ENCODE measurements at places on chromosomes 1 and 21.
A peak's percentile ranks its signal among the peaks of the same experiment; 100 is the strongest.

DNA sequence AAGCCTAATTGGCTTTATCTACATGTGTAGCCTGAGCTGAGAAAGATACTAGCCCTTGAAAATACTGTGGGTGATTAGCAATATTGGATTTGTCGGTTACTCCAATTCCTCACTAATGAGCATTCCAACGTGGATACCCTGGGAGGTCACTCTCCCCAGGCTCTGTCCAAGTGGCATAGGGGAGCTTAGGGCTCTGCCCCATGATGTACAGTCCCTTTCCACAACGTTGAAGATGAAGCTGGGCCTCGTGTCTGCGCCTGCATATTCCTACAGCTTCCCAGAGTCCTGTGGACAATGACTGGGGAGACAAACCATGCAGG, 2.6 kb downstream of the RCC1 start:
- peak overlapping the region; percentile 77 for H3K27ac ChIP-seq
- no peak for DNase-seq
- no peaks in the 10 kb centered on the region for H3K27me3 ChIP-seq
- H3K4me3 ChIP-seq = peak overlapping the region; percentile 79

GRCh38 chr1:54177726-54178125, 22.1 kb downstream of the CYB5RL start:
- H3K4me3 ChIP-seq = no peak overlapping the region
- H3K4me1 ChIP-seq = no peaks in the 10 kb centered on the region
- no peaks in the 10 kb centered on the region for H3K27me3 ChIP-seq
- H3K36me3 ChIP-seq = peaks cover 12% of the 10 kb centered on the region
- no peak overlapping the region for H3K27ac ChIP-seq
- no peak for DNase-seq

- H3K27ac ChIP-seq = no peak overlapping the region
- H3K4me3 ChIP-seq = no peak overlapping the region
- no peaks in the 10 kb centered on the region for H3K27me3 ChIP-seq
- no peaks in the 10 kb centered on the region for H3K4me1 ChIP-seq
- no peak for DNase-seq
- no peaks in the 10 kb centered on the region for H3K36me3 ChIP-seq
Observed at GRCh38 chr1:224825525-224826000, 103.9 kb upstream of the DNAH14 start.

- peak overlapping the region; percentile 95 for H3K27ac ChIP-seq
- H3K4me3 ChIP-seq = no peak overlapping the region
- H3K36me3 ChIP-seq = no peaks in the 10 kb centered on the region
- H3K4me1 ChIP-seq = peaks cover 52% of the 10 kb centered on the region
- DNase-seq = no peak
- H3K27me3 ChIP-seq = no peaks in the 10 kb centered on the region
Observed at GRCh38 chr1:94095112-94095637, 25.8 kb downstream of the ABCA4 start.

GRCh38 chr1:239386453-239387303, at the start of gene CHRM3:
Gene CHRM3, plus strand, starts transcription at chr1:239386568. Its CDS starts 520,884 bp downstream, at chr1:239907452.
- DNase-seq = no peak
- no peaks in the 10 kb centered on the region for H3K4me1 ChIP-seq
- H3K27me3 ChIP-seq = no peaks in the 10 kb centered on the region
- no peak within 1 kb of the TSS for H3K27ac ChIP-seq

- no peaks in the 10 kb centered on the region for H3K27me3 ChIP-seq
- peaks cover 14% of the 10 kb centered on the region for H3K36me3 ChIP-seq
- peaks cover 31% of the 10 kb centered on the region for H3K4me1 ChIP-seq
Observed at GRCh38 chr1:9942939-9943788, at the start of the genes LZIC and NMNAT1. Gene LZIC, minus strand, starts transcription at chr1:9943391. Its CDS starts 6,772 bp downstream, at chr1:9936619. Gene NMNAT1, plus strand, starts transcription at chr1:9943475. Its CDS starts 28,599 bp downstream, at chr1:9972074.

GRCh38 chr21:35050348-35051286, 1.5 kb upstream of the RUNX1 start:
- DNase-seq = no peak
- H3K4me1 ChIP-seq = peaks cover 55% of the 10 kb centered on the region
- peaks cover 19% of the 10 kb centered on the region for H3K36me3 ChIP-seq
- H3K4me3 ChIP-seq = peak overlapping the region; percentile 79
- peak overlapping the region; percentile 95 for H3K27ac ChIP-seq

- no peak overlapping the region for H3K4me3 ChIP-seq
- no peaks in the 10 kb centered on the region for H3K36me3 ChIP-seq
- no peak overlapping the region for H3K27ac ChIP-seq
- no peak for DNase-seq
- H3K4me1 ChIP-seq = peaks cover 50% of the 10 kb centered on the region
- H3K27me3 ChIP-seq = no peaks in the 10 kb centered on the region
Observed at GRCh38 chr1:203275656-203276272, 29.6 kb upstream of the BTG2 start.

DNA sequence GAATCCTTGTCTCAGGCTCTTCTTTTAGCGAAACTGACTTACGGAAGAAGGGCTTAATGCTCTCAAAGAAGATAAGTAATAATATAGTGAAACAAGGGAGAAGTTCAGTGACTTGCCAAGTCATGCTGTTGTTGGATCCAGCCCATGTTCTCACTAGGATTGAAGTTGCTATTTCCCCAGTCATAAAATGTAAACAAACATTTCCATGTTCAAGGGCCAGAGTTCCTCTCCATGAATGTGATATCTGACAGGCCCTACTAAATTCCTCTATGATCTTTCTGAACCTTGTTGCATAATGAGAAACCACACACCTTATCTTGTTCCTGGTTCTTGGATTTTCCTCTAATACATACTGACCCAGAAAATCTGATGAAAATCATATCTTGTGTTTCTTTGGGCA, 876.5 kb upstream of the B3GALT2 start:
- DNase-seq = no peak
- no peaks in the 10 kb centered on the region for H3K4me1 ChIP-seq
- H3K27me3 ChIP-seq = no peaks in the 10 kb centered on the region
- H3K27ac ChIP-seq = no peak overlapping the region
- H3K36me3 ChIP-seq = no peaks in the 10 kb centered on the region
- H3K4me3 ChIP-seq = no peak overlapping the region

DNA sequence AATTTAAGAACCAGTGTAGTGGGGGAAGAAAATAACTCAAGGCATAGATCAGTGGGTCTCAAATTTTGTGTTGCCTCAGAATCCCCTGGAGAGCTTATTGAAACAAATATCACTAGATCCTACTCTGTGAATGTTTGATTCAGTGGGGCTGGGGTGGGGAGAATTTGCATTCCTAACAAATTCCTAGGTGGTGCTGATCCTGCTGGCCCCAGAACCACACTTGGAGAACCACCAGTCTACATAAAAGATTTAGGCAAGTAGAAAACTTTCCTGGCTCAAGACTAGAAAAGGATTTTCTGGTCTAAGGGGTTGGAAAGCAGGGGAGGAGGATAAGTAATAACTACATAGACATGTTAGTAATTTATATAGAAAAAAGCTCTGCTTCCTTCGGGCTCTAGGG, 34.1 kb upstream of the C1orf21 start:
- H3K27me3 ChIP-seq = no peaks in the 10 kb centered on the region
- H3K27ac ChIP-seq = no peak overlapping the region
- no peak overlapping the region for H3K4me3 ChIP-seq

DNA sequence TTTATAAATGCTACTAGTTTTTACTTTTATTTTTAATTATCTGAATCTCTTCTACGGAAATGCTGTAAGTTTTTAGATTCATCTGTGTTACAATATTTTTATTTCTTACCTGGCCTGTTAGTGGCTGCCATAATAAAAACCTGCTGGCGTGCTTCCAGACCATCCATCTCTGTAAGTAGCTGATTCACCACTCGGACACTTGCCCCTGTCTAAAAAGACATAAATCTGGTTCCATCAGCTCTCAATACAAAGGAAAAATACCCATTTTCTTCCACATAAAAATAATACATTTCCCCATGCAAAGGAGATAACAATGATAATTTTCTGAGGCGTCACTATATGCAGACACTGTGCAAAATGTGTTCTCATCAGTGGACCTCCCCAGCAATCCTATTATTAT, 62.0 kb downstream of the NVL start:
- DNase-seq = no peak
- H3K27ac ChIP-seq = no peak overlapping the region
- no peaks in the 10 kb centered on the region for H3K4me1 ChIP-seq
- no peaks in the 10 kb centered on the region for H3K27me3 ChIP-seq
- no peak overlapping the region for H3K4me3 ChIP-seq

DNA sequence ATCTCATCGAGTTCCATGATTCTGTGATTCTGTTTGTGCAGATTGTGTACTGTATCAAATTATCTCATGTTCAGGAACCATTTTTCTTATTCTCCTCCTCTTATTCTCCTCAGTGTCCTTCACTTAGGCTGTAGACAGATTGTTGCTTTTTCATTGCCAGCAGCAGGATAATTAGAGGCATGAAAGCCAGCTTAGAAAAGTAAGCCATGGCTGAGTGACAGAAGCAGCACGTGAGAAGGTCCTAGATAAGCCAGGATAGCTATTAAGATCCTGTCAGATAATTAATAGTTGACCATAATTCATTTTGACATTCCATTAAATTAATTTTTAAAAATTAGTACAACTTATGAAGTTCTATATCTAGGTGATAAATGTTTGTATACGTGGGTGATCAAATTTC, 60.8 kb upstream of the PRKACB start:
- peaks cover 6% of the 10 kb centered on the region for H3K36me3 ChIP-seq
- H3K4me1 ChIP-seq = peaks cover 20% of the 10 kb centered on the region
- no peak overlapping the region for H3K27ac ChIP-seq
- H3K4me3 ChIP-seq = no peak overlapping the region

GRCh38 chr1:211710566-211711314, 35.3 kb upstream of the NEK2 start:
- no peak for DNase-seq
- H3K27me3 ChIP-seq = no peaks in the 10 kb centered on the region
- H3K27ac ChIP-seq = no peak overlapping the region
- no peaks in the 10 kb centered on the region for H3K36me3 ChIP-seq
- H3K4me3 ChIP-seq = no peak overlapping the region

DNA sequence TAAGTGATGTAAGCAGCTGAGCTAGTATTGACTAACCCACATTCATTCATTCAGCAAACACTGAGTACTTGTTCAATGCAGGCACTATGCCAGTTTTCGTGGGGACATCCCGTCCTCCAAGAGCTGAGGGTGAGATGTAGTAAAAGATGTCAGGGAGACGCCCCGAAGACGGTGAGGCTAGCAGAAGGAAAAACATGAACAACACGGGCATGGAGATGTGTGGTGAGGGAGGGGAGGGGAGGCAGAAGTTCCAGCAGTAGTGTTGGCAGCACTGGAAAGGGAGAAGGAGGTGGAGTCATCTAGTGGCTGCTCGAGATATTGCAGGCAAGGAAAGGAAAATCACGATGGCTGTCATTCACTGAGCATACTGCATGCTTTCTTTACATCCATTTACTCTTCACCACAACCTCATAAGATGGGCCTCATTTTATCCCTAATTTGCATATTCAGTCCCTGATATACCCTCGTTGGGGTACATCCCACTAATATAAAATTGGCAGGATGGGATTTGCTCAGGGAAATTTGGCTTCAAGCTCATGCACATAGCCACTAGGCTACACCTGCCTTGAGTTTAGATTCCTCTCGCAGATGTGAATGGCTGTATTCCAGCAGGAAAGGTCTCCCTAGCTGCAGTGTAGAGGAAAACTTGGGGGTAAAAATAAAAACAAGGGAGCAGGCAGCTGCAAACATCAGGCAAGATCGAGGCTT, 14.5 kb downstream of the PDZK1IP1 start:
- H3K4me3 ChIP-seq = no peak overlapping the region
- H3K4me1 ChIP-seq = peaks cover 13% of the 10 kb centered on the region
- no peak overlapping the region for H3K27ac ChIP-seq
- no peaks in the 10 kb centered on the region for H3K36me3 ChIP-seq
- no peaks in the 10 kb centered on the region for H3K27me3 ChIP-seq

DNA sequence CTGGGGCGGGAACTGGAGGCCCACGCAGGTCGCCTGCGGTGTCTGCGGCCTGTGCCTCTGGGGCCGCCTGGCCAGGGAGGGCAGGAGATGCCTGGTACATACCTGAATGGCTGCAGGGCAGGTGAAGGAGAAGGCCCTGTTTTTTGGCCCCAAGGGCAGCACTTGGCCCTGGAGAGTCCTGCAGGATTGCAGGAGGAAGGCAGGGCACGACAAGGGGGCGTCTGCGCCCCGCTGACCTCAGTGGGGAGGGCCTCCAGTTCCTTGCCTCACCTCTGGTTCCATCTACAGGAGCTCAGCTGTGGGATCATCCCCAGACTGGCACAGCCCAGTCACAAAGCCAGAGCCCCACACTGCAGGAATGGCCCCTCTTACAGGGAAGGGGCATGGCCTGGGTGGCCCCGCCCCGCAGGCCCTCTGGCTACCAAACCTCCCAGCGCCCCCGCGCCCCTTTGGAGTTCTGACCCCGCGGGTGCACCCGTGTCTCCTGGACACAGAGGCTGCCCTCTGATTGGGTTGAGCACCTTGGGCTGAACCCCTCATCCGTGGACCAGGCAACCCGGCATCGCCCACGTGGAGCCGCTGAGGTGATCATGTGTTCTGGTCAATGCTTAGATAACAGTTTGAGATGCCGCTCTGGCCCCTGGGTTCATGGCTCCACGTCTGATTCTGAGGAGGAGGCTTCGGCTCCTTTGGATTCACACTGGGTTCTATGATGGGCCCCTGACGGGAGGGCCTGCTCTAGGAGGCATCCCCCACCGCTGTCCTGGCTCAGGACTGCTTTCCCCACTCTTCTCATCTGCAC, 1.3 kb upstream of the PEX10 start:
- peak overlapping the region; percentile 86 for H3K27ac ChIP-seq
- peak overlapping the region; percentile 56 for H3K4me3 ChIP-seq
- DNase-seq = no peak
- peaks cover 42% of the 10 kb centered on the region for H3K4me1 ChIP-seq

- no peaks in the 10 kb centered on the region for H3K4me1 ChIP-seq
- DNase-seq = no peak
- H3K36me3 ChIP-seq = no peaks in the 10 kb centered on the region
- H3K4me3 ChIP-seq = no peak overlapping the region
- H3K27ac ChIP-seq = no peak overlapping the region
Observed at GRCh38 chr1:228058172-228058948, 24.1 kb upstream of the ARF1 start.

DNA sequence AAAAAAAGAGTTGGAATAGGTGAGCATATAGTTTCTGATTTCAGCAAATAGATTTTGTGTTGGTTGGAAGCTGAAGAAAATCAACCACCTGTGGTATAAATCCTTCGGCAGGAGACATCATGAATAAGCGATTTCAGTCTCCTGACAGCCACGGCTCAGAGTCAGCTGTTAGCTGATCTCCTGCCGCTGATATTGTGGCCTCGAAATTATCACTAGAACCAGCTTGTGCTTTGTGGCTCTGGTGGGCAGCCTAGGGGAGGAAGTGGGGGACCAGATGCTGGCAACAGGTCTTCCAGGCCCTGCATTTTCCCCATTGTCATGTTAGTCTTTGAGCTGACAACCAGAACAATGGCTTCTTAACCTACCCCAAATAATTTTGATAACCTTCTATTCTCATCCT, 842 bp upstream of the GCSAML start:
- no peaks in the 10 kb centered on the region for H3K36me3 ChIP-seq
- H3K27ac ChIP-seq = no peak overlapping the region
- DNase-seq = peak; percentile 5
- peaks cover 5% of the 10 kb centered on the region for H3K27me3 ChIP-seq
- H3K4me3 ChIP-seq = no peak overlapping the region

All from DND-41 (cell line).